ENCODE measurements at places on chromosomes 4 and X. TPM values are rescaled to one million over a fixed set of nuclear protein-coding genes. Genes with fewer than 3 reads are reported as not detected.

The ATP2B3 gene
- 0.05 TPM for total RNA-seq

The FAAH2 gene
- total RNA-seq = 0.13 TPM

The GPRIN3 gene
- total RNA-seq = 4.7 TPM

The ASB12 gene
- not detected for total RNA-seq

The POU3F4 gene
- not detected for total RNA-seq

The ABLIM2 gene
- 1.7 TPM for total RNA-seq

The CXXC4 gene
- total RNA-seq = not detected

The DMD gene
- total RNA-seq = not detected

The CT55 gene
- total RNA-seq = not detected

The TRIM75 gene
- not detected for total RNA-seq

The HAUS7 gene
- total RNA-seq = 56.8 TPM

The STK32B gene
- total RNA-seq = 20.1 TPM

The GTPBP6 gene
- 36.5 TPM for total RNA-seq

The TMEM144 gene
- total RNA-seq = 4.7 TPM

The SHROOM2 gene
- total RNA-seq = 0.40 TPM

The TMSB15C gene
- total RNA-seq = 0.27 TPM

The SCLT1 gene
- total RNA-seq = 6.9 TPM

The S100G gene
- not detected for total RNA-seq

The CCNA2 gene
- total RNA-seq = 46.3 TPM

The SPANXB1 gene
- 3.0 TPM for total RNA-seq

The APLN gene
- 0.85 TPM for total RNA-seq

The FAM9A gene
- total RNA-seq = not detected

The TMSB15B gene
- 6.3 TPM for total RNA-seq

The SLC16A2 gene
- total RNA-seq = 24.3 TPM

The IL3RA gene
- 0.16 TPM for total RNA-seq

The DRP2 gene
- total RNA-seq = 0.18 TPM

The LEF1 gene
- total RNA-seq = 0.17 TPM

The GPRASP1 gene
- total RNA-seq = 0.32 TPM

The MND1 gene
- 12.1 TPM for total RNA-seq

The S100P gene
- total RNA-seq = 32.2 TPM

The NAP1L3 gene
- 0.27 TPM for total RNA-seq

The REST gene
- 8.4 TPM for total RNA-seq

The NEUROG2 gene
- not detected for total RNA-seq

The ZXDB gene
- total RNA-seq = 6.6 TPM

The FGA gene
- 10.1 TPM for total RNA-seq

The SH3TC1 gene
- 8.7 TPM for total RNA-seq

The ARL9 gene
- total RNA-seq = not detected

The KCND1 gene
- 1.4 TPM for total RNA-seq

The LIMCH1 gene
- total RNA-seq = 37.9 TPM

The DDX53 gene
- not detected for total RNA-seq

The RNF212 gene
- 2.2 TPM for total RNA-seq

The SPP1 gene
- total RNA-seq = 151 TPM

The TMPRSS11D gene
- total RNA-seq = not detected
